NCI-H1105 treated with DMSO at 0.1 percent for 48 hours (cell line): ENCODE measurements at places on chromosomes 12 and 14.

DNA sequence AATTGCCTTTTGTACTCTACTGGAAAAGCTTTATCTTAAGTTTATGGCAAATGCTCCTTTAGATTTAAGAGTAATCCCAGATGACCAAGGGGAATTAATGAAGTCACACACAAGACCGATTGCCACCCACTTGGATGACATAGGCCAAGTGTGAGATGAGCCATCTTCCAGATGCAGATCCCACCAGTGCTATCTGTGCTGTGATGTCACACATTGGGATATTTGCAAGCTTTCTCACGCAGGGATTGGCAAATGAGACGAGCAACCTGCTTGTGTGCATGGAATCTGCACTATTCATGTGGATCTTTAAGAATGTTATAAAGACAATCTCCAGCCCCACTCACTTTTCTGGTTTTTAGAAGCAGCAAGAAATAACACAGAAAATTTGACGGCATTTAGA is 602.1 kb upstream of the TMEM132C start:
- no peak for DNase-seq

DNA sequence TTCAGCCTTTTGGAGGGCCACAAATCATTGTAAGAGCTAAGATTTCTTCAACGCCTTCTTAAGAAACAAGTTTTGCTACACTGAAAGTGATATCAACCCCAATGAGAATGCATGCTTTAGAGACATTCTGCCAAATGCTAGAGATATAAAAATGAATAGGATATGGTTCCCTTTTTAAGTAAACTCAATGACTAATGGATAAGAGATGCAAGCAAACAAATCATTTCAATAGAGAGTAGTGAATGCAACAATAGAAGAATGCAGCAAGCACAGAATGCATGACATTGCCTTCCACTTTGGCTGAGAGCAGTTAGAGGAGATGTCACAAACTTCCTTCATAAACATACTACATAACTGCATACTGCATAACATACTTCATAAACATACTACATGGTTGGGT is 116.4 kb downstream of the PDZRN4 start:
- no peak for DNase-seq

DNA sequence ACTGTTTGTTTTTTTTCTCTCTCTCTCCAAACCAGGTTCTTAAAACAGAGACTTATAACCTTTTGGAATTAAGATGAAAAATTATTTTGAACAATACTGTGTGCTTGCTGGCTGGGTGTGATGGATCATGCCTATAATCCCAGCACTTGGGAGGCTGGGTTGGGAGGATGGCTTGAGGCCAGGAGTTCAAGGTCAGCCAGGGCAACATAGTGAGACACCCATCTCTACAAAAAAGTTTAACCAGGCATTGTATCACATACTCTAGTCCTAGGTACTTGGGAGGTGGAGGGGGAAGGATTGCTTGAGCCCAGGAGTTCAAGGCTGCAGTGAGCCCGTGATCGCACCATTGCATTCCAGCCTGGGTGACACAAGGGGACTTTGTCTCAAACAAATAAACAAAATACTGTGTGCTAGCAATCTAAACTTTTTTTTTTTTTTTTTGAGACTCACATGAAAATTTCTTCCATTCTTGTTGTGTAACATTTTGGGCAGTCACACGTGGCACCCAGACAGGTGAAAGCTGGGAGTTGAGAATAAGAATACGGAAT is 379.6 kb downstream of the ETNK1 start:
- DNase-seq, result no peak

DNA sequence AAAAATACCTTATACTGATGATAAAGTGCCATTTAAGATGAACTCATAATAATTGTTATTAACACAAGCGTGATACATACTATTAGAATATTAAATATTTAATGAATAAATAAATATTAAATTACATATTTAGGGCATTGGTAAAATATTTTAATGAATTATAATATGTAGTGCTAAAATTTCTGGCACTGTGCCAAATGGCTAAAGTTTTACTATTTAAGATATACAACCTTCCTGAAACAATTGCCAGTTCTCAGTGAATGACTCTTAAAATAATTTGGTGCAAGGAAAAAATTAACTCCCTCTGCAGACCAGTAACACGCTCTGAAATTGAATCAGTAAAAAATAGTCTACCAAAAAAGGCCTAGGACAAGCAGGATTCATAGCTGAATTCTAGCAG is 428.9 kb upstream of the ATXN7L3B start:
- no peak for DNase-seq

GRCh38 chr12:5430641-5431603 is 986 bp upstream of the NTF3 start:
- no peak for DNase-seq
